ENCODE measurements at places on chromosomes 1 and 21.

GRCh38 chr1:3007298-3008147, 13.7 kb upstream of the ACTRT2 start:
- no peak for DNase-seq

- no peak for DNase-seq
These were observed 100.1 kb upstream of the C1orf174 start for GRCh38 chr1:3999941-4000735.

DNA sequence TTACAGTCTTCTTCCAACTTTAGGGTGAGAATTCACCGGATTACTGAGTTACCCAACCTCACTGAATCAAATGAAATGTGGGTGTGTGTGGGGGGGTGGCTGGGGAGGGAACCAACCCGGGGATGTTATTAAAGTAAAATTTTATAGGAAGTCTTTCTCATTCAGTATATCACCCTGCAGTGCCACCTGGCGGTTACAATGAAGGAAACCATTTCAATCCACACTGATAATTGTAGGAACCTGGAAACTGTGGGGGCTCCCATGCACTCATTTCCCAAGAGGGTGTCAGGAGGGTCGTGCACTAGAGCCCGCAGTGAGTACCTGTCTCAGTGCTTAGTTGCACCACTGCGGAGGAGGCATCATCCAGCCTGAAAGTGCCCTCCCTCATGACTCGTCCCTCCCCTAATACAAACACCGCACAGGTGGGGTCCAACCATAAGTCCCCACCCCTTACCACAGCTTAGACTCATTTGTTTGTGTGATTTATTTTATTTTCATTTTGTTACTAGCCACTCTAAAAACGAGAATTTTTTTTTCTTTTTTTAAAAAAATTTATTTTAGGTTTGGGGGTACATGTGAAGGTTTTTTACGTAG, 29.1 kb upstream of the IGSF5 start:
- DNase-seq: peak; percentile 43

- DNase-seq: no peak
These were observed 145.4 kb downstream of the PTGER3 start for GRCh38 chr1:70902211-70902610.

DNA sequence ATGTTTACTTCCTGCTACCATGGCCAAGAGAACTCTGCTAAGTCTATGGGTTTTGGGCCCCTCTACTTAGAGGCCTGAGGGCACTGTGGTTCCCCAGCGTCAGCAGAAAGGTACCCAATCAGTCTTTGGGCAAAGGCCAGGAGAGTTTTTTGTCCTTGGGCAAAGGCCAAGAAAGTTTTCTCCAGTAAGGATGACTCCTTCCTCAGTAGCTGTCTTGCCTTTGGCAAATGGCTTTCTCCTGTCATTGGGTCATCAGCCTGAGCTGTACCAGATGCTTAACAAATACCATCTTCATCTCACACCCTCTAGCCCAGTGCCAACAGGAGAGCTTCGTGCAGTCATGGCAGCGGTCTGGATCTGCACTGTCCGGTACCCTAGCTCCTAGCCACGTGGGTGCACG, 199.3 kb upstream of the TMEM51 start:
- no peak for DNase-seq

GRCh38 chr1:102687383-102687782, 420.9 kb downstream of the COL11A1 start:
- no peak for DNase-seq

DNA sequence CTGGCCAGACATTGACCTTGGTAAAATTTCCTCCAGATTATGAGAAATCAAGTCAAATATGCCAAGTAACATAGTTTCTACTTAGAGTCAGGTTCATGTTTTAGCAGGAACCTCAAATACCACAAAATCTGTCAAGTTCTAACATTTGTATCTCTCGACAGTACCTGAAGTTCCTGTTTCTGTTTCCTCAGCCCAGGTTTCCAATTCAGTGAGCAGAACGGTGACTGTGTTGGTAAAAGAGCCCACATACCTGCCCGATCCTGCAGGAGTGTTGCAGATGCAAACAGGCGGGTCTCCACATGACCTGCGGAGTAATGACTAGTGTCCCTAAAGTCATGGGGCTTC, 57.9 kb upstream of the LGALS8 start:
- no peak for DNase-seq

GRCh38 chr1:86499987-86500593, 31.4 kb downstream of the CLCA1 start:
- DNase-seq: peak; percentile 38

- DNase-seq: peak; percentile 77
These were observed 80.2 kb upstream of the GREM2 start for GRCh38 chr1:240691909-240692705.

DNA sequence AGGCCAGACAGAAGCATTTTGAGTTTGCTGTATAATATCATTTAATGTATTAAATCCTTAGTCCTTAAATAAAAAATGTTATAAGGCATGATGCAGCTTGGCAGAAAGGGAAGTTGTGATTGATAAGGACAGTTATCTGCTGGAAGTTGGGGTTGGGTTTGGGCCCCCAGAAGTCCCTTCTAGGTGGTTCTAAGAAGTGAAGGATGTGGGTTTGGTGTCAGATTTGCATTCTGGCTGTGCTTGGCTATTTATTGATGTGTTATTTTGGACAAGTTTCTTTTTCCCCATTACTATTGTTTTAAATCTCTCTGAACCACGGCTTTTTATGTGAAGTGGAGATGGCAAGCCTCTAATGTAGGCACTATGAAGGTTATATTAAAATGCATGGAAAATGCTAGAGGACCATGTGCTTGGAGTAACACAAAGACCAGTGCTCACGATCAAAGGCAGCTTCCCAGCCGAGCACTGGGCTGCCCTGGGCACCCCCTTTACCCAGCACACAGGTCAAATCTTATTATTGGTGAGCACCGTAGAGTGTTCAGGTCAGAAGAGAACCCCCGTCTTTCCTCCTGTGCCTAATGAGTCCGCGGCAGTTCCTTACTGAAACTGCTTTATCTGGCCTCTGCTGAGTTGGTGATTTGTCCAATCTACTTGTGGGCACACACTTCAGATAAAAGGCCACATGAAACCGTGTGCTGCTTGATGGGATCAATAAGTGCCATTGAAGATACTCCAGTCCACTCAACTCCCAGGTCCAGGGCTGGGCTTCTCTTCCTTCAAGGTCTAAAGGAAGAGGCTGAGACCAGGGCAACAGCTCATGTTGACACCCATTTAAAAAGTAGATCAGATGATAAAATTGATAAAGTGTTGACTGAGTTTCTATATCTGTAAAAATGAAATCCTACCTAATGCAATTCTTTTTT, 212.0 kb downstream of the PRDM2 start:
- no peak for DNase-seq

DNA sequence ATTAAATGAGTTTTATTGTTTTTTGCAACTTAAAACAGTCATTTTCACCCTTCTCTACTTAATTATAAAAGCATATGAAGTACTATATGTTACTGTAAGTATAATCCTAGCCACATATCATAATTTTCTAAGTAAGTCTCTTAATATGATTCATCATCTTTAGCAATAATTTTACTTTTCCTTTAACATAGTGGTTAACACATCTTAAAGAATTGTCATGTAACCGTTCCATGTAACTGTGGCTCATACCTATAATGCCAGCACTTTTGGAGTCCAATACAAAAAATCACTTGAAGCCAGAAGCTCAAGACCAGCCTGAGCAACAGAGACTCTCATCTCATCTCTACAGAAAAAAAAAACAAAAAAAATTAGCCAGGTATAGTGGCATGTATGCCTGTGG, 260.6 kb upstream of the DUSP10 start:
- no peak for DNase-seq

DNA sequence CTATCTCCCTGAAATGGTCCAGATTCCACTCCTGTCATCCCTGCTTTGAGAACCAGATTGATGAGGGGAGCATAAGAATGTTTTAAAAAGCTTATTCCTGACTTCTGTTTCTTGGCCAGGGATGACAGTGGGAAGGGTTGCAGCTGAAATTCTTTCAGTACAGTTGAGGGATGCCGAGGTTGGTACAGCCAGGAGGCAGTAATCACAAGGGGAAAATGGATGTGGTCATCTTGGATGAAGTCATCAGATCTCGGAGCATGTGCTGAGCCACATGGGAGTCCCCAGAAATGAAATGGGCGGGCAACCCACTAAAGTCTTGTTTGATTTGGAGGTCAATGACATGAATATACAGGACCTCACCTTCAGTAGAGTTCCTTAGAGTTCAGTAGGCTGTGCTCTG, 18.7 kb upstream of the PLA2G2E start:
- no peak for DNase-seq

- no peak for DNase-seq
These were observed 123.7 kb downstream of the MATN1 start for GRCh38 chr1:30599721-30600120.

DNA sequence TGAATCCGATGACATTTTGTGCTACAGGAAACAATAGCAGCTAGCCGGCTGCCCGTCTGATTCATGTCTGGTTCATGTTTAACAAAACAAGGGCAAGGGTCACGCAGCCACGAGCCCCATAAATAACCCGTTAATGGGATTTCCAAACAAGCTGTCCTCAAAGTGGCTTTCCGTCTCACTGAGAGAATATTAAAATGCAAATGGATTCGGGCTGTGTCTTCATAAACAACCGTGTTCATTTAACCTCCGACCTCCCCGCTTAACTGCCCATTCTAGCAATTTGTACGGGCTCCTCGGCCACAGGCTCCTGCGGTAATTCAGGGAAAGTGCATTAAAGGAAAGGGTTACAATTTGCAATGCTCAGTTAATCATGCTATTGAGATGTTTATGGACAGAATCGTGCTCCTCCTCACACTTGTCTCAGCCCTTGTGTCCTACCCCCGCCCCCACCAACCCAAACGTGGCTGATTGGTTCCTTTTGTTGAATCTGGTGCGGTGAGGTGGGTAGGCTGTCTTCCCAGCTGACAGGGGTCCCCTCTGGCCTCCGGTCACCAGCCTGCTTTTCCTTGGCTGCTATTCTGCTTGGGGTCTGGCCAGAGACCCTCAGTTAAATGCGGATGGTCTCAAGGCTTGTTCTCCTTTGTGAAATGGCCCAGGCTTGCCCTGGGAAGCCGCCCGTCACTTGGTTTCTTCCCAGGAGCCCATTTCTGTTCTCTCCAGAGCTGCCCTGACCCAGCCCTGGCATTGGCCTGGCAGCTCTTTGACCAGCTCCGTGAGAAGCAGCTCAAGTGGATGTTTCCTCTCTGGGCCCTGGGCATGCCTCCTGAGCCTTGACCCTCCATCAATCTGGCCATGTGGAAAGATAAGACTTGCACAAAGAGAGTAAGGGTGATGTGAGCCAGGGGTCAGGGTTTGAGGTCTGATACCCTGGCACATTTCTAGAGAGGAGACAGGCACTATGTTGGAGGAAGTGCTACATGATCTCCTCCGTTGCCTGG, 200.7 kb upstream of the POU3F1 start:
- DNase-seq: peak; percentile 31

DNA sequence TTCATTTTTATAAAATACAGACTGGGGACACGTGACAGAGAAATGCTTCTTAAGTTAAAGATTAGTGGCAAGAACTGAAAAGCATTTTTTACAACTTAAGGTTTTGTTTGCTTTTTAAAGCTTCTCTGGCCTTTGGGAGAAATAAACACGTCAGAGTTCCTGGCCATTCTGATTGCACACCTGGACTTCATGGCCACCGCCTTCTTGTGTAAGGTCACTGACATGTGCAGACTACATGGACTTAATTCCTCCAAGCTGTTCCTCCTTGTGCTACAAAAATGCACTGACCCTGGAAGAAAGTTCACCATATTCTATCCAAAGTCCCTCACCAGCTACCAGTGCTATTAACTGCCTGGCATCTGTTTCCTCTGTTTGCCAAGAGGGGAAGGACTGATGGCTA, 56.1 kb downstream of the GADD45A start:
- no peak for DNase-seq

- no peak for DNase-seq
These were observed 21.8 kb downstream of the LURAP1 start for GRCh38 chr1:46224966-46225365.

DNA sequence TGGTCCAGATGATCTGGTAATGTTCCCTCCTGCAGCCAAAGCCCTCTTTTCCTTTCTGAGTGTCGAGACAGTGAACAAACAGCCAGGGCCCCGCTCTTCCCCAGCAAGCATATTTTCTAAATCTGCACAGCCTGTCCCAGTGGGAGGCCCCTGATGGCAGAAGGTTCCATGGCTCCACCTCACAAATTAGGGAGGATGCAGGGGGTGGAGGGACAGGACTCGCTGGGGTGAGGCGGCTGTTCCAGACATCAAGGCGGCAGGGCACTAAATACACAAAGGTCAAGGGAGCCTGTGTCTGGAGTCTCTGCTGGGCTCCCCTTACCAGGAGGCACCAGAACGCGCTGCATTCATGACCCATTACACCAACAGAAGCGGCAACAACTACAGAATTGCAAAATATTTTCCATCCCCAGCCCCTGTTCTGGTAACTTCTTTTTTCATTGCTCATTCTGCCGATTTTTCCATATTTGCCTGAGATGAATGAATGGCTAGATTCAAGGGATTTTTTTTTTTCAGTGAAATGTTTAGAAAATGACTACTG, 27.0 kb upstream of the PRELP start:
- peak; percentile 19 for DNase-seq

DNA sequence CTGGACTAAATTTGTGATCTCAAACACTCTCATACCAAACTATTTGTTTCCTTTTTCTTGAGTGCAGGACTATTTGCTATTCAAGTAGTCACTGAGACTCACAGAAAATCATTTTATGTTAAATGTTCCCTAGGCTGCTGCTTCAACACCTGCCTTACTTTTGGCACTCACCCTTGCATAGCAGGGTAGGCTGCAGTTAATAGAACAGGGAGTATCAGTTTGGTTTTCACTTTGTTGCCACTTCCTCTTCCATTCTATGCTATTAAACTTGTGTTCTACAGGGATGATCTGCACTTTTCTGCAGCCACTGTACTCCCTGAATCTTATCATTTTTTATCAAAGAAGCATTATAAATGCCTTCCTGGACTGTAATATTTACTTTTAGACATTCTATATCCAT, 148.7 kb upstream of the PRMT6 start:
- no peak for DNase-seq

DNA sequence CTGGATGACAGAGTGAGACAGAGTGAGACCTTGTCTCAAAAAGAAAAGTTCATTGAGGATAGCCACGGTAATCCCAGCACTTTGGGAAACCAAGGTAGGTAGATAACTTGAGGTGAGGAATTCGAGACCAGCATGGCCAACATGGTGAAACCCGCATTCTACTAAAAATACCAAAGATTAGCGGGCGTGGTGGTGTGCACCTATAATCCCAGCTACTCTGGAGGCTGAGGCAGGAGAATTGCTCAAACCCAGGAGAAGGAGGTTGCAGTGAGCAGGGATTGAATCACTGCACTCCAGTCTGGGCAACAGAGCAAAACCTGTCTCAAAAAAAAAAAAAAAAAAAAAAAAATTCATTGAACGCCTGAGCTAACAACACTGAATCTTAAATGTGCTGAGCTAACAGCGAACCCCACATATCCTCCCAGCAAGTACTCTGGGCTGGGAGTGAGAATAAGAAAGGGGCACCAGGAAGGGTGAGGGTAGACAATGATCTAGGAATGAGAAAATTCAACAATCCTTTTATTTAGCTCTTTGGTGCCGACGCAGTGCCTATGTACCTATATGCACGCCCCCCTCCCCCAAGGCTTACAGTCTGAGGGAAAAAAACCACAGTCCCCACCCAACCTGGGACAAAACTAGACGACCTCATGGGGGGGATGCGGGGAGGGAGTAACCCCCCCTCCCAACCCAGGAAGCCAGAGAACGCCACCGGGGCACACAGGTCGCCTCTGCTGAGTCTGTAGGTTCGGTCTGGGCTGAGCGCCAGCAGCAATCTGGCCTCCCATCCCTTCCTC, 1.4 kb upstream of the CACNA1S start:
- DNase-seq: no peak

- DNase-seq: no peak
These were observed 30.4 kb downstream of the SLC30A10 start for GRCh38 chr1:219897914-219898313.
